NCI-H2171 (cell line): ENCODE measurements at places on chromosomes 6 and 20.

- DNase-seq: no peak
Observed at GRCh38 chr6:74177506-74177905, 481.5 kb downstream of the CD109 start.

DNA sequence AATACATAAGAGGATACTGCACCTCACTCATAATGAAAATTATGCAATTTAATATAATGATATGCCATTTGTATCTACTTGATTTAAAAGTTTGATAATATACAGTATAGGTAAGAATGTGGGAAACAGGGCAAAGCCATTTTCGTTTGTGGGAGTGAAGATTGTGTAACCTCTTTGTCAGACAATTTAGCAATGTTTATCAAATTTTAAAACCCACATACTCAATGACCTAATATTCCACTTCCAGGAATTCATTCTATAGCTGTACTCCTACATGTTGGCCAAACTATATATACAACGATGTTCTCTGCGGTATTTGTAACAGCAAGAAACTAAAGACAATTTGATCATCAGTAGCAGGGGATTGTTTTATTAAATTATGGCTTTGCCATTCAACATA, 17.8 kb upstream of the FKBP5 start:
- no peak for DNase-seq

DNA sequence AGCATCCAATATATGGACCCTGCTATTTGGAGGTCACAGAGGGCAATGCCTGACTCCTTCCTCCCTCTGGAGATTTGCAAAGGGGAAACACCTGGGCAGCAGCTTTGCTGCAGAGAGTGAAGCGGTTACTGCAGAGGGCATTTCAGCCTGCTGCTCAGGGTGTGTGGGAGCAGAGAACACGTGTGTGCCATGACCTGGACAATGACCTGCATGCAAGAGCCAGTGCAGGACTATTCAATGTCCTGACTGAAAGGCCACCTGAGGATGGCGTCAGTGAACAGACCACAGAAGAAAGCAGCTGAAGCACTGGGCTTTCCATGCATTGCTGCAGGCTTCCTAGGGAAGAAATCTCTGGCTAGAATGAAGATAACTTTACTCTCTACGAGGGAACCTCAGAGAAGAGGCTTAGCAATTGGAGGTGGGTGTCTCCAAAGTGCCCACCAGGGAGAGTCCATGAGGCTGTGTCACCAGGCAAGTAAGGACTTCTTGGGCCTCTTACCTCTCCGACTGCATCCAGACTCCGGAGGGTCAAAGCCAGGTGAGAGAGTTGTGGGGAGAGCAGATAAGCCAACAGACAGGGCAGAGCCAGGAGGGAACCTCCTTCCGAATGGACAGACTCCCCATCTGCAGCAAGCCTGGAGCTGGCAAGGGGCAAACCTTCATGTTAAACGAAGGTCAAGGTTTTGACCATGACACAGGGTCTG, 52.9 kb upstream of the PMEPA1 start:
- no peak for DNase-seq

- DNase-seq: no peak
Observed at GRCh38 chr6:45947807-45948206, 67.9 kb downstream of the CLIC5 start.

GRCh38 chr6:124119596-124119995, 315.9 kb downstream of the NKAIN2 start:
- DNase-seq: peak; percentile 49

- DNase-seq: no peak
Observed at GRCh38 chr6:80523010-80523409, 416.5 kb downstream of the BCKDHB start.

DNA sequence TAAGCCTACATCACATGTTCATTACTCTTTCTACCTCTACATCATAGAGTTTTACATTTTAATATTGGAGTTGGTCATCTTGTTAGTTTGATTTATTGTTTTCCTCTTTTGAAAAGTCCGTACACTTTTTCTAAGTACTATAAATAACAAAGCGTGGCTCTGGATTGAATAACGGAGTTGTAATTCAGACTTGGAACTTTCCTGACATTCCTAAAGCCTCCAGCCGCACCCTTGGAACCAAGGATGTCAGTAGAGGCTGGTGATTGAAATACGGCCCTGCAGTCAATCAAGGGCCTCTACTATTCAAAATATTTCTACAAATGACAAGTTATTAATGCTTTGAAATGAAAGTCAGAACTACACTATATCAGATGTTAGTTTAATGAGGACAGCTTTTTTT, 301.9 kb upstream of the TBX18 start:
- DNase-seq: no peak

DNA sequence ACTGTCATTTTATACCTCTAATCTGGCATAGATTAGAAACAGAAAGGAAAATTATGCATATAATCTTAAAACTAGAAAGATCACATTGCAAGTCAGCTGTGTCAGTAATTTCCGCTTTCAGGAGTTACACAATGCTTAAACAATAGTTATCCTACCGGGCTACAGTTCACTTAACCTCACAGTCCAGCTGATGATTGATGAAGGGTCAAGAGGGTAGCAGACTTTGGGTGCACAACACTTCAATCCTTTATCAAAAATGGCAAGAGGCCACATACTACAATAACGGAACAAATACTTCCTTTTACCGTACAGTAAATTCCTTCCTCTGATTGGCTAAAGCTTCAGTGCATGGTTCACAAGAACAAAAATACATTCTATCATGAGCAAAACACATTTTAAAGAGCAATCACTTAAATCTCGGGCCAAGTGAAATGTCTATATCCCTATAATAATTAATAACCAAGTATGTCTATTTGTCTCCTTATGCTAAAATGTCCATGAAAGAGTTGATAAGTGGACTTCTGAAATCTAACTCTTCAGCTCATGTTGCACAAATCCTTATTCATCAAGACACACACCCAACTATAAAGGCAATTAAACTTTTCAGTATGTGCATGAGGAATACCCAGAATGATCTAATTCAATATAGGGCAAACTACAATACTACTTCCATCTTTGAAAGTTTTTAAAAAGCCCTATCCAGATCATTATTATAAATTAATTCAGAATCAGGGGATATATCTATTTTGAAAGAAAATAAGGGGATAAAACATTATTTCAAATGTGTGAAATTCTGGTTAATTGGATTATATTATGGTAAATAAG, 76.8 kb downstream of the HIVEP2 start:
- DNase-seq: no peak
